ENCODE measurements at places on chromosomes 4 and X. TPM values are rescaled to one million over a fixed set of nuclear protein-coding genes. Genes with fewer than 3 reads are reported as not detected.

Gene EFNB1
- 7.1 TPM for total RNA-seq

Gene F8
- 3.7 TPM for total RNA-seq

Gene FAM47A
- not detected for total RNA-seq

Gene SPIN3
- total RNA-seq: 9.5 TPM

Gene TKTL2
- not detected for total RNA-seq

Gene CACNA1F
- 0.07 TPM for total RNA-seq

Gene VCX3A
- total RNA-seq: not detected

Gene ITGB1BP2
- 7.3 TPM for total RNA-seq

Gene DUSP21
- not detected for total RNA-seq

Gene FABP2
- not detected for total RNA-seq

Gene TEX11
- total RNA-seq: not detected

Gene UGT2B11
- total RNA-seq: not detected

Gene SOWAHD
- total RNA-seq: 0.45 TPM

Gene NPY1R
- not detected for total RNA-seq

Gene AWAT2
- total RNA-seq: not detected

Gene SRP72
- 209 TPM for total RNA-seq

Gene CT45A5
- total RNA-seq: not detected

Gene ZAR1
- total RNA-seq: not detected

Gene ASB9
- total RNA-seq: 0.33 TPM

Gene OPRPN
- total RNA-seq: not detected

Gene ANAPC4
- 42.1 TPM for total RNA-seq

Gene IBSP
- not detected for total RNA-seq

Gene TENM3
- not detected for total RNA-seq

Gene DCHS2
- not detected for total RNA-seq

Gene BMX
- total RNA-seq: not detected

Gene EPGN
- total RNA-seq: not detected

Gene RTL5
- total RNA-seq: 0.21 TPM

Gene RHOXF2
- total RNA-seq: not detected

Gene AMBN
- total RNA-seq: not detected

Gene GAGE13
- not detected for total RNA-seq

Gene CLCN5
- 4.2 TPM for total RNA-seq

Gene CPE
- total RNA-seq: not detected

Gene MAGEA10
- not detected for total RNA-seq

Gene PF4V1
- total RNA-seq: not detected

Gene PNMA3
- total RNA-seq: 0.90 TPM

Gene NCBP2L
- not detected for total RNA-seq

Gene TKTL1
- not detected for total RNA-seq

Gene TXK
- 7.6 TPM for total RNA-seq

Gene MAGEE1
- total RNA-seq: 2.0 TPM

Gene ARHGAP36
- not detected for total RNA-seq

Gene TEX13C
- not detected for total RNA-seq

Gene RGN
- not detected for total RNA-seq

Gene AP1AR
- total RNA-seq: 27.0 TPM

Gene RBM47
- 13.0 TPM for total RNA-seq

Gene ZNF674
- 2.1 TPM for total RNA-seq

Gene XAGE2
- total RNA-seq: not detected

All from activated CD4-positive, alpha-beta T cell treated with anti-CD3 and anti-CD28 coated beads, Interleukin-2, amount 10 ng/mL, durations not matched to agents 24 days and 14 days (primary cell).